ENCODE measurements at places on chromosomes 4 and X.

DNA sequence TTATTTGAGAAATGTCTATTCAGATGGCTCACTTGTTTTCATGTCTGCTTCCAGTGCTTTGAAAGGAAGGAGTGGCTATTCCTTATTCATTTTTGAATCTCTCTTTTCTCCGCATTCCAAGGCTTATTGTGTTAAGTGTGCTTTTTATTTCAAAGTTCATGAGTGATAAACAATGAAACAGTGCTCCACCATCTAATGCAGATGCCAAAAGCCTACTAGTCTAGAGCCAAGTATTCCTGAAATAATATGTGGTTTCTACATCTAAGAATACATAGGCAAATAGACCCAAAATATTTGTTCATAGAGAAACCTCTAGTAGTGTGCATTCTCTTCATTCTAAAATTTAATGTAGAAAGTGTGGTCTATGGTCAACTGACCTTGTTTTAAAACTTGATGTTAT is 187.3 kb downstream of the GABRB1 start:
- no peaks in the 10 kb centered on the region for H3K36me3 ChIP-seq
- no peak overlapping the region for H3K27ac ChIP-seq
- H3K4me1 ChIP-seq, result no peaks in the 10 kb centered on the region
- no peak for DNase-seq
- H3K4me3 ChIP-seq, result no peak overlapping the region

GRCh38 chr4:159248384-159249178 is 145.7 kb downstream of the RAPGEF2 start:
- H3K27ac ChIP-seq, result no peak overlapping the region
- H3K4me1 ChIP-seq, result no peaks in the 10 kb centered on the region
- H3K27me3 ChIP-seq, result no peaks in the 10 kb centered on the region
- H3K4me3 ChIP-seq, result no peak overlapping the region
- DNase-seq, result no peak

DNA sequence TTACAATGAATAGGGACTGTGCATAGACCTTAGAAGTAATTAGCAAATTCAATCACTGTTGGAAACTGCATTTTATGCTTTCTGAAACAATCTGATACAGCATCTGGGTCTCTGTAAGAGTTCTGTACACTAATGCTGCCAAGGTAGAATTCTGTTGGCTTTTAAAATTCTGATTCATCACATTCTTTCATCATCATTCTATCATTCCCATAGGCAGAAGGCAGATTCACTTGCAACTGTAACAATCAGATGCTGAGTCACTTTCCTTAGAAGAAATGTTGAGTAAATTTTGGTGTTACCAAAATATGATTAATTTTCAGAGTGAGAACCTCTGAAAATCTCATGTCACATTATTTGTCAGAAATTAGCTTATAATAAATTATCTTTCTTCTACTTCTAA is 267.2 kb downstream of the MAPK10 start:
- no peak for DNase-seq
- no peak overlapping the region for H3K27ac ChIP-seq
- no peaks in the 10 kb centered on the region for H3K27me3 ChIP-seq
- no peak overlapping the region for H3K4me3 ChIP-seq
- H3K36me3 ChIP-seq, result no peaks in the 10 kb centered on the region

GRCh38 chr4:158767451-158767850 is 1.4 kb upstream of the FNIP2 start:
- H3K4me3 ChIP-seq, result no peak overlapping the region
- H3K4me1 ChIP-seq, result peaks cover 4% of the 10 kb centered on the region
- H3K27me3 ChIP-seq, result no peaks in the 10 kb centered on the region

GRCh38 chr4:130808492-130808891 is 1712.5 kb downstream of the C4orf33 start:
- no peaks in the 10 kb centered on the region for H3K4me1 ChIP-seq
- H3K27me3 ChIP-seq, result no peaks in the 10 kb centered on the region
- no peaks in the 10 kb centered on the region for H3K36me3 ChIP-seq
- no peak overlapping the region for H3K4me3 ChIP-seq

GRCh38 chrX:21383546-21383945 is 9.3 kb downstream of the CNKSR2 start:
- no peaks in the 10 kb centered on the region for H3K36me3 ChIP-seq
- no peak for DNase-seq
- no peak overlapping the region for H3K27ac ChIP-seq
- no peaks in the 10 kb centered on the region for H3K4me1 ChIP-seq
- H3K4me3 ChIP-seq, result no peak overlapping the region
- H3K27me3 ChIP-seq, result peaks cover 3% of the 10 kb centered on the region

GRCh38 chr4:176825586-176825985 is 32.9 kb upstream of the VEGFC start:
- no peak overlapping the region for H3K4me3 ChIP-seq
- no peaks in the 10 kb centered on the region for H3K27me3 ChIP-seq
- no peak overlapping the region for H3K27ac ChIP-seq
- H3K4me1 ChIP-seq, result no peaks in the 10 kb centered on the region

- H3K36me3 ChIP-seq, result no peaks in the 10 kb centered on the region
- no peaks in the 10 kb centered on the region for H3K27me3 ChIP-seq
- no peak overlapping the region for H3K27ac ChIP-seq
- no peaks in the 10 kb centered on the region for H3K4me1 ChIP-seq
- DNase-seq, result no peak
These were observed 15.6 kb upstream of the ATP8A1 start for GRCh38 chr4:42672359-42673081.

DNA sequence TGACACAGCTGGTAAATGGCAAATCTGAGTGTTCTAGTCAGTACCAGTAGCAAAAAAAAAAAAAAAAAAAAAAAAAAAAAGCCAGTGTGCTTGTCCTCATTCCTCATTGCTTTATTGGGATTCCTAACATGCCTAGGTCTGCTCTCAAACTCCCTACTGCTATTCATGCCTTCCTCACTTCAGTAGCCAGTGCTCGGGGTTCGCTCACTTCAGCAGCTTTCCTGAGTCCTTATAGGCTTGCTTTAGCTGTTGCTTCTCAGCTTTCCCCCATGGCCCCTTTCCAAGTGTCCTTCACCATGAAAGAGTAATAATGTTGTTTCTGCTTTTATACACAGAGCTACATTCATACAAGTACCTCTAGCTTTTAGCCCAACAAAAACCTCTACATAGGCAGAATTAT is 30.8 kb downstream of the SLITRK2 start:
- no peaks in the 10 kb centered on the region for H3K4me1 ChIP-seq
- no peak overlapping the region for H3K4me3 ChIP-seq
- H3K27me3 ChIP-seq, result no peaks in the 10 kb centered on the region

DNA sequence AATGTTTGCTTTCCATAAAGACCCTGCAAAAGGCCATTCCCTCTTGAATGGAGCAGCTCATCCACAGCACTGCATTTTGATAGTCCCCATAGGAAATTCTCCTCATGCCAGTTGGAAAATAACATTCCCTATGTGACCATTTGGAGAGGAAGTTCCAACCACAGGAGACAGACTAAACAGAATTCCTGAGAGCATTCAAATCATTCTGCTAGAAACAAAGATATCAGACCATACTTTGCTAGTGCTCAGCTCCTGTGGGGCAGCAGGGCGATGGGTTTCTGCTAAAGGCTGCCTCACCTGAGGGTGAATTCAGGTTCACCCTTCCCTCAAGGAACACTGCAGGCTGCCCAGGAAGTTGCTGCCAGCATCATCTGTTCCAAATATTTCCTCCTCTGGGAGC is 58.8 kb downstream of the LNX1 start:
- no peaks in the 10 kb centered on the region for H3K36me3 ChIP-seq
- peaks cover 4% of the 10 kb centered on the region for H3K4me1 ChIP-seq
- H3K27ac ChIP-seq, result no peak overlapping the region
- no peaks in the 10 kb centered on the region for H3K27me3 ChIP-seq
- H3K4me3 ChIP-seq, result no peak overlapping the region

GRCh38 chr4:106707776-106708463 is 328.2 kb downstream of the DKK2 start:
- H3K27ac ChIP-seq, result no peak overlapping the region
- H3K4me3 ChIP-seq, result no peak overlapping the region
- H3K36me3 ChIP-seq, result no peaks in the 10 kb centered on the region
- no peaks in the 10 kb centered on the region for H3K27me3 ChIP-seq
- H3K4me1 ChIP-seq, result no peaks in the 10 kb centered on the region

- no peak overlapping the region for H3K27ac ChIP-seq
- H3K4me1 ChIP-seq, result no peaks in the 10 kb centered on the region
- no peak overlapping the region for H3K4me3 ChIP-seq
- no peaks in the 10 kb centered on the region for H3K36me3 ChIP-seq
- no peak for DNase-seq
These were observed 146.3 kb downstream of the GRIA3 start for GRCh38 chrX:123330229-123330942.

- H3K36me3 ChIP-seq, result no peaks in the 10 kb centered on the region
- H3K27ac ChIP-seq, result no peak overlapping the region
- no peak overlapping the region for H3K4me3 ChIP-seq
- no peak for DNase-seq
- H3K27me3 ChIP-seq, result no peaks in the 10 kb centered on the region
These were observed 54.0 kb downstream of the MCUB start for GRCh38 chr4:109614015-109614414.

DNA sequence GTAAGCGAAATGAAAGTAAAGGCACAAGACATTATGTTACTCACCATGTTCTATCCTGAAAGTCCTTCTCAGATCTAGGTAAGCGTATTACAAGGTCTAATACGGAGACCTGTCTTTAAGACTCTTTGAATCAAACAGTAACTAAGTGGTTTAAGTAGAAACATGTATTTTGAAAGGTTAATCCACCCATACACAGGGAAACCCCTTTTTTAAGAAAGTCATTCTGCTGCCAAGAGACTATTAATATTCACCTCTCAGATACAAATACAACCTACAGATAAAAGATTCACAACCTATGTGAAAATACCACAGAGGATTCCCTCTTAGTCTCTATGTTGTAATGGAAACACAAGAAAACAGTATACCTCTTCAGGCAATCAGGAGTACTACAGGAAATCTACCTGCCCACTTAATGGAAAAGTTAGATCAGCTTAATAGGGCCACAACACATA is 63.2 kb upstream of the TNIP3 start:
- DNase-seq, result no peak
- no peaks in the 10 kb centered on the region for H3K27me3 ChIP-seq
- no peak overlapping the region for H3K27ac ChIP-seq

DNA sequence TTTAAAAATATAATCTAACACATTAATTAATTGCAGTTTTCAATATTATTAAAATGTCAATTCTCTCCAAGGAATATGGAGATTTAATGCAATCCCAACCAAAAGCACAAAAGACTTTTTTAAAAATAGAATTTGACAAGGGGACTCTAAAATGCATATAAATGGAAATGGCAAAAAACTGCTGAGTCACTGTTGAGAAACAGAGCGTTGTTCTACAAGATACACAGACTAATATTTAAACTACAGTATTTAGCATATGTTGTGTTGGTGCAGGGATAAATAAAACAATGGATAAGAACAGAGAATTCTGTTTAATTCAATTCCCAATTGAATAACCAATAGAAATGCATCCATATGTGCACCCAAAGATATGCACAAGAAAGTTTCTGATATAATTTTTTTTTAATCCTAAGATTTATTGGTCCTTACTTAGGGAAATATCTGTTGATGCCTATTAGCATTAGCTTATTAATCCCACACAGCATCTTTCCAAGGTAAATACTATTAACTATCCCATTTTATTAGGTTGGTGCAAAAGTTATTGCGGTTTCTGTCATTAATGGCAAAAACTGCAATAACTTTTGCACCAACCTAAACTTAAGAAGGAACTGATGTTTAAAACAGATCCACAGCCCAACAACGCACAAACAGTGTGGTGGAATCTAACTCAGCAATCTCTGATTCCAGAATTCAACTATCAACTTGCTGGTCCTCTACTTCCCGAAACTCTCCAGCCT is 86.8 kb upstream of the VEGFC start:
- no peak overlapping the region for H3K27ac ChIP-seq
- no peak overlapping the region for H3K4me3 ChIP-seq
- no peaks in the 10 kb centered on the region for H3K4me1 ChIP-seq
- no peak for DNase-seq
- H3K36me3 ChIP-seq, result no peaks in the 10 kb centered on the region

DNA sequence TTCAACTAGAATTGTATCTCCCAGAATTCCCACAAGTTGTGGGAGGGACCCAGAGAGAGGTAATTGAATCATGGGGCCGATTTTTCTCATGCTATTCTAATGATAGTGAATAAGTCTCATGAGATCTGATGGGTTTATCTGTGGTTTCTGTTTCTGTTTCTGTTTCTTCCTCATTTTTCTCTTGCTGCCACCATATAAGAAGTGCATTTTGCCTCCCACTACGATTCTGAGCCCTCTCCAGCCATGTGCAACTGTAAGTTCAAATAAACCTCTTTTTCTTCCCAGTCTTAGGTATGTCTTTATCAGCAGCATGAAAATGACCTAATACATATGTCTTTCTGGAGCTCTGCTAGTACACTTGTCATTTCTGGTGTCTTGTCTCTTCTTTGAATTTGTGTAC is 22.1 kb upstream of the OR13H1 start:
- H3K4me1 ChIP-seq, result no peaks in the 10 kb centered on the region
- DNase-seq, result no peak
- no peak overlapping the region for H3K4me3 ChIP-seq
- H3K27ac ChIP-seq, result no peak overlapping the region
- no peaks in the 10 kb centered on the region for H3K36me3 ChIP-seq

GRCh38 chrX:10098270-10098713 is 58.5 kb upstream of the CLCN4 start:
- no peaks in the 10 kb centered on the region for H3K27me3 ChIP-seq
- no peak for DNase-seq
- no peaks in the 10 kb centered on the region for H3K36me3 ChIP-seq
- H3K4me1 ChIP-seq, result peaks cover 5% of the 10 kb centered on the region

DNA sequence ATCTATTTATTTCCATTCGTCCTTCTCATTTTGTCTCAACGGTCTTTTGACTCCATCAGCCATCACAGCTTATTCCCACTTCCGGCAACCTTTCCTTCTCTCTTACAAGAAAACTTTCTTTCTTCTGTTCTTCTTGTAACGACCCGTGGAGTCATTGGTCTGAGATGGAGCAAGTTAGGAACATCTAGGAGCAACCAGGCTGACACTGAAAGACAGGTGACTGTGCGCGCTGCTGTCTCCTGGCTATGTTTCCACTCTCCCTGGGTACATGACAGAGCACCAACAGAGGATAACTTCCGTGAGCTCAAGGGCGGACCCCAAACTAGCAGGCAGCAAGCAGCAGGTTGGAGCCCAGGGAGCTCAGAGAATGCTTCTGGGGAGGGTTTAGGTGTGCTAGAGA is 2.5 kb downstream of the FGF5 start:
- no peak for DNase-seq
- H3K27ac ChIP-seq, result no peak overlapping the region
- H3K4me3 ChIP-seq, result no peak overlapping the region

DNA sequence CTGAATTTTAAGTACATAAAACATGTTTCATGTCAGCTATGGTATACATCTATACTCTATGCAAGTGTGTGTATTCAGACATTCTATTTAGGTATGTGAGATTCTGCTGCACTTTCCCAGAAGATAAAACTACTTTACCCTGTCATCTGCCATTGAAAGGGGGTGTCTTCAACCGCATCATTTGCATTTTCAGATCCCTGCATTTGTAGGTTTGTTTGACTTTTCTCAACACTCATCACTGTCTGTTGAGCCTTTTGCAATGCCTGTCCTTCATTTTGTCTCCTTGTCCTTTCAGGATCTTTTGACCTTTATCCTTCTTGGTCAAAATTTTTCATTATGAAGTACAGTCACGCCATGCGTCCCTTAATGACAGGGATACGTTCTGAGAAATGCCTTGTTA is 103.5 kb downstream of the TMA16 start:
- no peaks in the 10 kb centered on the region for H3K27me3 ChIP-seq
- H3K4me3 ChIP-seq, result no peak overlapping the region
- no peaks in the 10 kb centered on the region for H3K4me1 ChIP-seq
- H3K27ac ChIP-seq, result no peak overlapping the region

GRCh38 chr4:1793940-1794808 is 1.1 kb downstream of the FGFR3 start:
- H3K4me1 ChIP-seq, result peaks cover 9% of the 10 kb centered on the region
- no peak overlapping the region for H3K27ac ChIP-seq
- peak overlapping the region; percentile 34 for H3K4me3 ChIP-seq
- peaks cover 14% of the 10 kb centered on the region for H3K27me3 ChIP-seq
- no peaks in the 10 kb centered on the region for H3K36me3 ChIP-seq
- DNase-seq, result no peak

All from ovary (tissue), 10 donors.